Activated naive CD4-positive, alpha-beta T cell treated with anti-CD3 and anti-CD28 coated beads, Interleukin-2, amount 10 ng/mL, durations not matched to agents 7 days and 5 days (primary cell): ENCODE measurements at places on chromosomes 11 and 22.

GRCh38 chr11:118533769-118534729, 3.1 kb downstream of the TMEM25 start:
- H3K27me3 ChIP-seq = no peaks in the 10 kb centered on the region
- peaks cover 20% of the 10 kb centered on the region for H3K4me1 ChIP-seq
- H3K27ac ChIP-seq = peak overlapping the region; percentile 62
- no peak overlapping the region for H3K4me3 ChIP-seq
- H3K36me3 ChIP-seq = peaks cover 4% of the 10 kb centered on the region
- no peak for DNase-seq

- no peak overlapping the region for H3K4me3 ChIP-seq
- H3K27me3 ChIP-seq = peaks cover 58% of the 10 kb centered on the region
- H3K36me3 ChIP-seq = no peaks in the 10 kb centered on the region
- DNase-seq = no peak
Observed at GRCh38 chr11:3202305-3202704, 16.3 kb downstream of the MRGPRG start.

GRCh38 chr22:42813501-42813900, 43.6 kb downstream of the ARFGAP3 start:
- no peaks in the 10 kb centered on the region for H3K27me3 ChIP-seq
- H3K36me3 ChIP-seq = peaks cover 19% of the 10 kb centered on the region
- no peak for DNase-seq
- H3K4me1 ChIP-seq = peaks cover 2% of the 10 kb centered on the region
- H3K4me3 ChIP-seq = no peak overlapping the region

DNA sequence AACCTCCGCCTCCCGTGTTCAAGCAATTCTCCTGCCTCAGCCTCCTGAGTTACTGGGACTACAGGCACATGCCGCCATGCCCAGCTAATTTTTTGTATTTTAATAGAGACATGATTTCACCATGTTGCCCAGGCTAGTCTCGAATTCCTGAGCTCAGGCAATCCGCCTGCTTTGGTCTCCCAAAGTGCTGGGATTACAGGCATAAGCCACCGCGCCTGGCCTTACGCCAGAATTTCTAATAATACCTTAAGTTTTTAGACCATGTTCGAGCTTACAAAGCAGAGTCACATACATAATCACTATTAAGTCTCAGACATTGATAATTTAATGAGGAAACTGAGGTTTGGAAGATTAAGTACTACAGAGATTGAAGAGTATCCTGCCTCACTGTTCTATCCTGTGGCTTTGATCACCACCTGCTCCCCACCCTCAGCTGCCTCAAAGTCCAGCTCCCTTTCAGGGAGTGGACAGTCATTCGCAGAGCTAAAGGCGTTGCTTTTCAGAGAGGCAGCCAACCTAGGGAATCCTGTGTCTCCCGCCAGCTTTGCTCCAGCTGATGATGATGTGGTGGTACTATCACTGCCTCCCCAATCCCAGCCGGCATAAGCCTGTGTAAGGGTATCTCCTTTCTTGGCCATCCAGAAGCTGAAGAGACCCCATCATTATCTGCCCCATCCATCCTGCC, 7.7 kb downstream of the UBASH3B start:
- peaks cover 26% of the 10 kb centered on the region for H3K4me1 ChIP-seq
- no peak overlapping the region for H3K27ac ChIP-seq
- no peak for DNase-seq
- H3K36me3 ChIP-seq = peaks cover 1% of the 10 kb centered on the region

DNA sequence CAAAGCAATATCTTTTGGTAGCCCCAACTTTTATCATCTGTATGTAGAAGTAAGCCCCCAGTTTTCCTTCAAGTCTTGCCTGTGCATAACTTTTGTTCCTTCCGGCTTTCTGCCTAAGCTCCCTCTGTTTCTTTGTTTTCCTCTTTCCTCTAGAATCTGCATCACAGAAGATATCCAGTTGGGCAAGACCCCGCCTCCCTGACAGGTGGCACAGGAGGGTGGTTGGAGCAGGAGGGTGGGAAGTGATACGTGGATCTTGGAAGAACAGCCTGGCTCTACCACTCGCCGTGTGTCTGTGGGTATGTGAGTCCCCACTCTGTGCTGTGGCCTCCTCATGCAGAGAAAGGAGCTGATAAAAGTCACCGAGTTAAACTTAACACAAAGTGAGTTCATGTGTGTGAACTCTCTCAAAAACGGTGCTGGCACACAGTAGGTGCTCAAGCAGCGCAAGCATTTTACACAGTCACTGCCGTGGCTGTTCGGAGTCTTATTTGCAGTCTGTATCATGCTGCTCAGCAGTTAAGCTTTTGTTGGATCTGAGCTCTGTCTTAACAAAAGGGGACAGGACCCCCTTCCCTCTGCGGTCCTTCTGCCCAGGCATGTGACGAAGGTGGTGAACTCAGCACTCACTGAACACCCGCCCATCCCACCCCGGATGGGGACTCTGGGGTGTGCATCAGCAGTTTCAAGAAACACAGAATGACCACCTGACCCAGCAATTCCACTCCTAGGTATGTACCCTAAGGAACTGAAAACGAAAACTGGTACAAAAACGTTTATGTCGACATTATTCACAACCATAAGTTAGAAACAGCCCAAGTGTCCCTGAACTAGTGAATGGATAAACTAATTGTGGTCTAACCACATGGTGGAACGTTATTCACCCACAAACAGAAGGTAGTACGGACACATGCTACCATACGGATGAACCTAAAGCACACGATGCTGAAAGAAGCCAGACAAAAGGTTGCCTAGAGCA, 249.1 kb downstream of the CTTN start:
- peaks cover 4% of the 10 kb centered on the region for H3K27me3 ChIP-seq
- H3K4me1 ChIP-seq = no peaks in the 10 kb centered on the region
- no peaks in the 10 kb centered on the region for H3K36me3 ChIP-seq

GRCh38 chr11:12356944-12357655, 20.3 kb upstream of the PARVA start:
- H3K36me3 ChIP-seq = peaks cover 1% of the 10 kb centered on the region
- DNase-seq = peak; percentile 47
- peak overlapping the region; percentile 2 for H3K4me3 ChIP-seq
- H3K27me3 ChIP-seq = peaks cover 10% of the 10 kb centered on the region
- H3K27ac ChIP-seq = peak overlapping the region; percentile 89

GRCh38 chr11:130801333-130802122, 114.8 kb downstream of the SNX19 start:
- no peak overlapping the region for H3K27ac ChIP-seq
- peaks cover 4% of the 10 kb centered on the region for H3K27me3 ChIP-seq
- DNase-seq = no peak
- no peaks in the 10 kb centered on the region for H3K36me3 ChIP-seq
- H3K4me1 ChIP-seq = no peaks in the 10 kb centered on the region

DNA sequence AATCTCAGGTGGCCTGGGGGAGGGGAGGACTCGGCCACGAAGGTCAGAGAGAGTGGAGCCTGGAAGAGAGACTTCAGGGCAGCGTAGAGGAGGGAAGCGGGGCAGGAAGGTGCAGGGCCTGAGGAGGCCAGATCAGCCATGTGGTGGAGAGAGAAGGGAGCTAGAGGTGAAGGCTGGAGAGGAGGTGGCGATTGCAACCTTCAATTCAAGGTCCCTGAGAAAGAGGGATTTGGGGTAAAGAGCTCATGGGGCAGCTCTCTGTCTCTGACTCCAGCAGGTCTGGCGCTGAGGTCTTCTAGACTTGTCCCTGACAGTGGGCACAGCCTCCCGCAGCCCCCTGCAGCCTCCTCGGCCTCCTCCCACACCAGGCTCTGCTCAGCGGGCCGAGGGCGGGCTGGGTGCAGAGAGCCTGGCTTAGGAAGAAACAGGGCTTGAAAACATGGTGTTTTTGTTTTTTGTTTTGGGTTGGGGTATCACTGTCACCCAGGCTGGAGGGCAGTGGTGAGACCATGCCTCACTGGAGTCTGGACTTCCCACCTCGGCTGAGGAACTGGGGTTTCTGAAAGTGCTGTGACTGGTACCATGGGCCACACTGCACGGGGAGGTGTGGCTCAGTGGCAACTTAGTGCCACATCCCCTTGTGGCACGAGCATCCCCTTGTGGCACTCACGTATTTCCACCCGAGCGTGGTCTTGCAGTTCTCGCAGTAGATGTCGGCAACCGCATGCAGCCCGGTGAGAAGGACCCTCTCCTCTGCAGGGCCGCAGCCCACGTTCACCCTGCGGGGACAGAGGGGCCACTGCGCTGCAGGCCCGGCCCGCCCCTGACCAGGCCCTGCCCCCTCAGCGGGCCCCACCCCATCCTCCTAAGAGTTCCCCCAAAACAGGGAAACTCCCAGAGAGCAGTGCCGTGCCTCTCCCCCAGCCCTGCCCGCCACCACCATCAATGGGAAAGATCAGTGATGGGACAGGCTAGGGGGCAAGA, 32.6 kb downstream of the YPEL1 start:
- H3K4me3 ChIP-seq = no peak overlapping the region
- H3K27me3 ChIP-seq = no peaks in the 10 kb centered on the region
- no peaks in the 10 kb centered on the region for H3K4me1 ChIP-seq
- H3K27ac ChIP-seq = peak overlapping the region; percentile 75

DNA sequence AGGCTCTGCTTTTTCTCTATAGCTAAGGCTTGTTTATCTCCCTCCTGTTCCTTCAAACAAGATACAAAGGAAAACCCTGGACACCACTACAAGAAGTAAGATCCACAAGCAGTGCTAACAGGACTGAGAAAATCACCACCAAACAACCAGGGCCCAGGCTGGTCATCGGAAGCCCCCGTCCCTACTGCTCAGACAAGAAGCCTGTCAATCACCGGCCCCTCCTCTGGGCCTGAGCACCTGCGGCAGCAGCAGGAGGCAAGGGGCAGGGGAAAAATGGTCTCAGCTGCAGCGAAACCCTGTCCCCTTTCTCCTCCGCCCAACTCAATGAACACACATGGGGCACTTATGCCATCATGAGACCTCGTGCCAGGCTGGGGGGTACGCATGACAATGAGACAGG, 155.2 kb downstream of the CEP164 start:
- H3K27ac ChIP-seq = no peak overlapping the region
- peaks cover 8% of the 10 kb centered on the region for H3K27me3 ChIP-seq
- no peak overlapping the region for H3K4me3 ChIP-seq
- no peaks in the 10 kb centered on the region for H3K4me1 ChIP-seq
- no peaks in the 10 kb centered on the region for H3K36me3 ChIP-seq

DNA sequence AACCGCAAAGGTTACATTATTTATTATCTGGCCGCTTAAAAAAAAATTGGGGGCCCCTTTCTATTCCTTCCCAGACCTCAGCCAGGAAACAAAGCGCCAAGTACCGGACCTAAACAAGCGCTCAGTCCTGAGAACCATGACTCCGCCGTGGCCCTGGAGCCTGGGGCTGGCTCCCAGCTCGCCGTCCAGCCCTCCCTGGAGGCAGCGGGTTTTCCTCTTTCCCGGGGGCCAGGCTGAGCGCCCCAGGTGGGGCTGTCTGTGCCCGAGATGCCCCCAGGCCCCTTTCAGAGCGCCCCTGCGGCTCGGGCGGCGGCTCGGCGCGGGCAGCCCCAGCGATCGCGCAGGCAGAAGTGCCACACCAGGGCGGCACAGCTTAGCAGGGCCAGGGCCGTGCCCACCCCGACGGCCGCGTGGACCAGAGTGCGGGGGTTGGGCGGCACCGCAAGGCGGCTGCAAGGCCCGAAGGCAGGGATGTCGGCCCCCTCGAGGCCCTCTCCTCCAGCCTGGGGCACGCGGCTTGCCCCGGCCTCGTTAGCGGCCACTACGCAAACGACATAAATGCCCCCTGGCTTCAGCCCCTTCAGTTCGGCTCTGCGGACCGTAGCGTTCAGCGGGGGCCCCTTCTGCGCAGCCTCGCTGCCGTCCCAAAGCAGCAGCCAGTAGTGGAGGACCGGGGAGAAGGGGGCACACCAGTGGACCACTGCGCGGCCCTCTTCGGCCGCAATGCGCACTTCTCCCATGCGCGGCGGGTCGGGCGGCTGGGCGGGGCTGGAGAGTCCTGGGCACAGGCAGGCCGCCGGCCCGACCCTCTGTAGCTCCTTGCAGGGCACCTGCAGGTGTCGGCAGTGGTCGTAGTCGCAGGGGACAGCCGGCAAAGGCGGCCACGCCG, 1.6 kb downstream of the LRRN4CL start:
- DNase-seq = no peak
- H3K36me3 ChIP-seq = peaks cover 18% of the 10 kb centered on the region
- H3K27me3 ChIP-seq = peaks cover 29% of the 10 kb centered on the region
- no peak overlapping the region for H3K27ac ChIP-seq

GRCh38 chr22:20107951-20108756, 7.8 kb upstream of the RANBP1 start:
- H3K36me3 ChIP-seq = peaks cover 36% of the 10 kb centered on the region
- no peak for DNase-seq
- H3K4me3 ChIP-seq = no peak overlapping the region

GRCh38 chr11:94472916-94473799, 20.5 kb downstream of the MRE11 start:
- H3K4me1 ChIP-seq = peaks cover 23% of the 10 kb centered on the region
- DNase-seq = peak; percentile 36
- H3K36me3 ChIP-seq = peaks cover 37% of the 10 kb centered on the region
- no peak overlapping the region for H3K4me3 ChIP-seq
- H3K27me3 ChIP-seq = no peaks in the 10 kb centered on the region

DNA sequence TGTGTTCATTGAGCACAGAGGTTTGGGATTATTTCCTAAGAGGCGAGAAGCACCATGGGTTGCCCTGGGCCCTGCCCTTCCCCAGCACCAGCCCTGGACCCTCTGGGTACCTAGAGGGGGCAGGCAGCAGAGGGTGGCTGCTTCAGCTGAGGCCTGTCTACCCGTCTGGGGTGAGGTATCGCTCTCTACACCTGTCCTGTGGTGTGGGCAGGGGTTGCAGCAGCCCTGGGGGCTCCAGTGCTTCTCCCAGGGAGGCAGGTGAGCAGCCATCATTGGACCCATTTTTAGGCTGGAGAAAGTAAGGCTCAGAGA, 15.6 kb downstream of the PRDM11 start:
- no peak for DNase-seq
- no peaks in the 10 kb centered on the region for H3K4me1 ChIP-seq
- no peaks in the 10 kb centered on the region for H3K36me3 ChIP-seq
- H3K27me3 ChIP-seq = no peaks in the 10 kb centered on the region
- no peak overlapping the region for H3K27ac ChIP-seq

DNA sequence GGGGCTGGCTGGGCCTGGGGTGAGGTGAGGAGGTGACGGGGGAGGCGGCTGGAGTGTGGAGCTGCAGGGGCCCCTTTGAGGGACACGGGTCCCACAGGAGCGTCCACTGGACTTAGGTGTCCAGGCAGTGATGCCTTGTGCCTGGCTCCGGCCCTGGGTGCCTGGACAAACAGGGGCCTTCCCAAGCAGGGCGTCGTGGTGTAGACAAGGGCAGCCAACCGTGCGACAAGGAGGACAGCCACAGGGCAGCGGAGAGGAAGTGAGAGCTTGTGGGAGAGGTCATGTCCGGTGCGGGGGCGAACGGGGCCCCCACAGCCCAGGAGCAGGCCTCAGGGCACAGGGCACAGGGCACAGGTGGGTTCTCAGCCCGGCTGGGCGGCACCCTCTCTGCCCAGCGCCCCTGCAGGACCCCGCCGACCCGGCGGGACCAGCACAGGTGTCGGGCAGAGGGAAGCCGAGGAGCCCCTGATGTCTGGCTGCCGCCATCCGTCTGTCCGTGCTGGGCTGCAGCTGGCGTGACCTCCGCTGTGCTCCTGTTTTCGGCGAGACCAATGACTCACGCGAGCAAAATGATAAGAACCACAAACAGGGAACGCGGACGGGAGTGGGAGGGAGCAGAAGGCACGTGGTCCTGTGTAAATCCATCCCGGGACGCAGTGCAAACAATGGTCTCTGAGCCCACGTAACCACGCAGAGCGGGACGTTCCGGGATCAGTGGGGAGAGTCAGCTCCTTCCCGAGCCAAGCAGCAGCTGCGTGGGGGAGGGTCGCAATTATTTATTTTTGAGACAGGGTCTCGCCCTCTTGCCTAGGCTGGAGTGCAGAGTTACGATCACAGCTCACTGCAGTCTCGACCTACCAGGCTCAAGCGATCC, 49.1 kb upstream of the A4GALT start:
- no peaks in the 10 kb centered on the region for H3K36me3 ChIP-seq
- H3K27me3 ChIP-seq = peaks cover 19% of the 10 kb centered on the region
- no peak for DNase-seq
- H3K4me1 ChIP-seq = no peaks in the 10 kb centered on the region
